NCI-H460 (cell line): ENCODE measurements at places on chromosomes 3 and 15. TPM values are rescaled to one million over a fixed set of nuclear protein-coding genes. Genes with fewer than 3 reads are reported as not detected.
A peak's percentile ranks its signal among the peaks of the same experiment; 100 is the strongest.

GRCh38 chr3:196813903-196814302 is 53.8 kb upstream of the SENP5 start:
- DNase-seq, result no peak

- DNase-seq, result no peak
Observed at GRCh38 chr3:9223672-9224071, 25.8 kb downstream of the SRGAP3 start.

DNA sequence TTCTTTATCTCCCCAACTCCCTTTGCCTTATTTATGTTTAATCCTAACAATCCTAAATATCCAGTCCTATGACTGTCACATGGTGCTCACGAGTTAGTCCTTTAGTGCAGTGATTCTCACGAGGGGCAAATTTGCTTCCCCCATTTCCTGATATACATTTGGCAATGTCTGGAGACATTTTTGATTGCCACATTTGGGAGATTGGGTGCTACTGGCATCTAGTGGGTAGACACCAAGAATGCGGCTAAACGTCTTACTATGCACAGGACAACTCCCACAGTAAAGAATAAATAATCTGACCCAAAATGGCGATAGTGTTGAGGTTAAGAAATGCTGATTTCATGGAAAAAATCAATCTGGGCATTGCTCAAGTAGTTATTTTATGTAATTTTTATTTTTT is 466.5 kb downstream of the ROBO2 start:
- no peak for DNase-seq

SATB1 gene
- total RNA-seq, result 0.89 and 2.3 TPM in 2 replicates

- DNase-seq, result no peak
Observed at GRCh38 chr15:89615135-89615534, 39.9 kb downstream of the TICRR start.

DNA sequence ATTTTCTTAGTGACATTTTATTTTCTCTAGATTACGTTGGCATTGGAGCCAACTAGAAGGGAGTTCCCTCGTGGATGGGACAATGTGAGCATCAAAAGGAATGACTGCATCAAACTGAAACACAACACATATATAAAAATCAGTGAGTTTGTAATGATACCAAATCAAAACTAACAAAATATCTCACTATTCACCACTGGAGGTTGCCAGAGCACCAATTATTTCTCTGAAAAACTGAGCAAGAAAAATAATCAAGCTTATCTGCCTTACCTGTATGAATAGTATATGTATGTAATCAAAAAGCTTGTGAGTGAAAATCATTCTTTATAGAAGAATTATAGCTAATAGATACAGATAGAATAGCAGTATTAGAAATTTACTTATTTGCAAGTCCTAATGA is 46.8 kb upstream of the OTOL1 start:
- no peak for DNase-seq

GRCh38 chr3:164235289-164236028 is 842.8 kb downstream of the SI start:
- no peak for DNase-seq

DNA sequence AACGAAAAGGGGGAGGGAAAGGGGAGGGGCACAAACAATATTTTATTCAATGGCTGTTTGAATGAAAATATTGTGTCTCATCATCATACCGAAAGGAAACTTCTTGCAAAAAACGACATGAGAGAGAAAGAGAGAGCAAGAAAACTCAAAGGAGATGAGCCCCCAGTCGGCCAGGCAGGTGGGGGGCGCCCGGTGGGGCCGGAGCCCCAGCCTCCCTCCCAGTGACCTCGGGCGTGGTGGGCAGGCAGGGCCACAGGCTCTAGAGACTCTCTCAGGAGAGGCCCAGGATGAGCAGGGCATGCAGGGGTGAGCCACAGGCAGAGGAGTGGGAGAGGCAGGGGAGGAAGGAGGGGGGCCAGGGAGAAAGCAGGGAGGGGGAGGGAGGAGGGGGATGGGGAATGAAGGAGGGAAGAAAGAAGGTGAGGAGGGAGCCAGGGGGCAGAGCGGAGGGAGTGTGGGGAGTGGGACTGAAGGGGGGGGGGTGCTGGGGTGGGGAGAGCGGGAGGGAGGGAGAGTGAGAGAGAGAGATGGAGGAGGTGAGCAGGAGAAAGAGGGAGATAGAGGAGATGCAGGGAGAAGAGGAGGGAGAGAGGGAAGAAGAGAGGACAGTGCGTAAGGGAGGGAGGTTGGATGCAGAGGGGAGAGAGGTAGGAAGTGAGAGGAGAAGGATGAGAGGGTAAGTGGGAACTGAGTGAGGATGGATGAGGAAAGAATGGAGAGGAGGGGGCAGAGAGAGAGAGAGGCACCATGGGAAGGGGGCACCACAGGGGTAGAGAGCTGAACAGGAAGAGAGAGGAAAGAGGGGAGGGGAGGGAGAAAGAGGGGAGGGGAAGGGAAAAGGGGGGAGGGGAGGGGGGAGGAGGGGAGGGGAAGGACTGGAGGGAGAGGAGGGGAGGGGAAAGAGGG is 14.1 kb upstream of the TMEM115 start:
- no peak for DNase-seq

EEFSEC gene
- 5.2 and 6.2 TPM in 2 replicates for total RNA-seq

DNA sequence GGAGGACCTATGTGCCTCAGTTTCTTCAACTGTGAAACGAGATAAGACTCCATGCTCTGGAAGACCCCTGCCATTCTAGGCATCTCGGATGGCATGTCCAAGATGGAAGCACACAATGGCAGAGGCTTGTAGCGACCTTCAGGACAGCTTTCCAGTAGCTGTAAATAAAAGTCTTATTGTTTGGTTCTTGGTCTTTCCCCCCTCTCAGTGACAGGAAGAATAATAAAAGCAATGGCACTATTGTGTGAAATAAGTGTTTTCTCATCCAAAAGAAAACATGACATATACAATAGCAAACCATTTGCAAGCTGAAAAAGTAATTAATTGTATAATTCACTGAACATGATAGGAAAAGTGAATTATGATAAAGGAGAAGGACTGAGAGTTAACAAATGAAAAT is 32.5 kb upstream of the CD47 start:
- DNase-seq, result no peak

THSD4 gene
- 20.0 and 21.7 TPM in 2 replicates for total RNA-seq

DNA sequence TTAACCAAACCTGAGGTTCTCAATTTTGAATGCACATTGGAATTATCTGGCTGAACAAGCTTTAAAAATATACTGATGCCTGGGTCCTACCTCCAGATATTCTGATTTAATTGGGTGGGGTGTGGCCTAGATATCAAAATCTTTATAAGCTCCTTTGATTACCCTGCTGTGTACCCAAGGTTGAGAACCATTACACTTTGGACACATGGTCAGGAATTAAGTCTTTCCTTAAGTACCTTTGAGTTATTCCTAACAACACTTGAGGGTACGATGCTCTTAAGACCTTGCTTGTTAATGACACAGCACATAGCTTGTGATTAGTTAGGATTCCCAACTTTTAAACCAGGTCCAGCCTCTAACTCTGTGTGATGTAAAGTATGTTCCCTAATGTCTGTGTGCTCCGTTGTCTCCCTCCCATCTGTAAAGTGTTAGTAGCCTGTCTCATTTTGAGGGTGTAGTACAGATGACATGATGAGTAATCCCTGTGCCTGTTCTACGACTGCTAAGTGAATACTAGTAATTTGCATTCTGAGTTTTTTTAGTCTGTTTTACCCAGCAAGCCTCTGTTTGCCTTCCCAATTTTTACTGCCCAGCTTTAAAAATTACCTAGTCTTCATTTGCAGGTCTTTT is 154.9 kb downstream of the KLHL25 start:
- no peak for DNase-seq

PSMA4 gene
- 265 and 307 TPM in 2 replicates for total RNA-seq

- DNase-seq, result no peak
Observed at GRCh38 chr3:39168156-39168780, 14.9 kb upstream of the CSRNP1 start.

GRCh38 chr3:174651951-174652350 is 207.2 kb upstream of the NAALADL2 start:
- DNase-seq, result no peak

- DNase-seq, result no peak
Observed at GRCh38 chr3:83816653-83817052, 1142.1 kb upstream of the CADM2 start.

DNAH12 gene
- not detected in 2 replicates for total RNA-seq

GRCh38 chr3:101219842-101220560 is 100.4 kb downstream of the IMPG2 start:
- no peak for DNase-seq

DNA sequence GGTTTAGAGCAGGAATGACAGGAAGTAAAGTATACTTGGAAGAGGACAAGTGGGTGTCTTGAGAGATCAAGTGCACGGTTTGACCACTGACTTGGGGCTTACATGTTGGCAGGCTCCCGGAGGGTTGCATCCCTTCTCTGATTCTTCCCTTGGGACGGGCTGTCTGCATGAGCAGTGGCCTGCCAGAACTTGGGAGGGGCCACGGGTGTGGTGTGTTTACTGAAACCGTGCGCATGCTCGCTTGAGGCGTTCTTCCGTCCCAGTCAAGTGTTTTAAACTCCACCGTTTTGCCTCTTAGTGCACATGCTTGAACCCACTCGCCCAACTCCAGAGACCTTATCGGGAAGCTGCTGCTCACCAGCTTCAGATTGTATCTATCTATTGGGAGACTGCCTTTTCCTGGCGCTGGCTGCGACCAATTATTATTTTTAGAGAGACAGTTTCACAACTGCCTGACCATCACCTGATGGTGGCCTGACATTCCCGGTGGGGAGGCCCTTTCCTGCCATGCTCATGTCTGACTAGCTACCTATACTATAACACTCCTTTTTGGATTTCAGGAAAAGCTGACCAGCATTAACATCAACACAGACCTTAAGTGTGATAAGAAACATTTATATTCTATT is 14.9 kb upstream of the C3orf22 start:
- peak; percentile 54 for DNase-seq

CCR8 gene
- not detected in 2 replicates for total RNA-seq

- no peak for DNase-seq
Observed at GRCh38 chr3:98259707-98260106, 4.3 kb upstream of the OR5H6 start.

DNA sequence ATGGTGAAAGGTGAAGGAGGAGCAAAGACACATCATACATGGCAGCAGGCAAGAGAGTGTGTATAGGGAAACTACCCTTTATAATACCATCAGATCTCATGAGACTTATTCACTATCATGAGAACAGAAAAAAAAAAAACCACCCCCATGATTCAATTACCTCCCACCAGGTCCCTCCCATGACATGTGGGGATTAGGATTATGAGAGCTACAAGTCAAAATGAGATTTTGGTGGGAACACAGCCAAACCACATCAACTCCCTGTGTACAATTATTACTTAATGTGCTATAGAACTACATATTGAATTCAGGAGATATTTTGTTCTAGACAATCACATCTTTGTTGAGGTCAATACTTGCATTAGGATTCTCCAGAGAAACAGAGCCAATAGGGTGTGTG is 313.4 kb downstream of the CNTN6 start:
- DNase-seq, result no peak

CACNA2D2 gene
- total RNA-seq, result 0.02 and 0.06 TPM in 2 replicates

DNA sequence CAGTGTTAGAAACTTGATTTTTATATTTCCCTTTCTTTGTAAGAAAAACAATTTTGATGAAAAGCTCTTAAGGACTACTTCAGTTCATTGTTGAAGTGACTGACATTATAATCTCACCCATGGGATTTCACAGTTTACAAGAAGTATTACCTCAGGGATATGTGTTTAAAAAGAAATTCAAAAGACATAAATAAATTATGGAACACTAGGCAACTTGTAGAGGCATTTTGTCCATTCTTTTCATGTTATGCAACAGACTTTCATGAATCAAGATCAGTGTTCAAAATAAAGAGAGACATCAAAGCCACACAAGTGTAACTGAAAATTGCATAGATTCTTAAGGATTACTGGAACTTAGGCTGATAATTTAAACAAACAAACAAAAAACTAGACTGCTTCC is 196.8 kb upstream of the AGTR1 start:
- DNase-seq, result no peak

- DNase-seq, result peak; percentile 64
Observed at GRCh38 chr3:190883973-190884832, 21.7 kb upstream of the GMNC start.

GAP43 gene
- 0.40 and 0.66 TPM in 2 replicates for total RNA-seq

DNA sequence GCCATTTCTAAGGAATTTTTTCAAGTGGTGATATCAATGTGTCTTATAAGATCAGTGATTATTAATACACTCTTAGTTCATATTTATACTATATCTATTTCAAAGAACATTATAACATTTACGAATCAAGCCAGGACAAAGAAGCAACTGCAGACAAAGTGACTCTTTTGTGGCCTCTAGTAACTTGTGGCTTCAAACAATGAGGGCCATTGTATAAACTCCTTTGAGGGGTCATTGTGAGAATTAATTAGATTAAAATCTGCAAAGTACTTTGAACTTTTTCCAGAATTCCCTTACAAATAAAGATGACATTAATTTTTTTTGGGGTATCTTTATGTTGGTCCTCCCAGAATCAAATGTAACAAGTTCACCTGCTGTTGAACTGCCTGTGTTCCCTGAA is 12.3 kb upstream of the SLC30A4 start:
- no peak for DNase-seq

MYL3 gene
- total RNA-seq, result not detected in 2 replicates

GRCh38 chr3:8491271-8492144 is 10.1 kb upstream of the LMCD1 start:
- DNase-seq, result no peak

- DNase-seq, result no peak
Observed at GRCh38 chr3:183548262-183548769, 7.2 kb downstream of the KLHL6 start.

DNA sequence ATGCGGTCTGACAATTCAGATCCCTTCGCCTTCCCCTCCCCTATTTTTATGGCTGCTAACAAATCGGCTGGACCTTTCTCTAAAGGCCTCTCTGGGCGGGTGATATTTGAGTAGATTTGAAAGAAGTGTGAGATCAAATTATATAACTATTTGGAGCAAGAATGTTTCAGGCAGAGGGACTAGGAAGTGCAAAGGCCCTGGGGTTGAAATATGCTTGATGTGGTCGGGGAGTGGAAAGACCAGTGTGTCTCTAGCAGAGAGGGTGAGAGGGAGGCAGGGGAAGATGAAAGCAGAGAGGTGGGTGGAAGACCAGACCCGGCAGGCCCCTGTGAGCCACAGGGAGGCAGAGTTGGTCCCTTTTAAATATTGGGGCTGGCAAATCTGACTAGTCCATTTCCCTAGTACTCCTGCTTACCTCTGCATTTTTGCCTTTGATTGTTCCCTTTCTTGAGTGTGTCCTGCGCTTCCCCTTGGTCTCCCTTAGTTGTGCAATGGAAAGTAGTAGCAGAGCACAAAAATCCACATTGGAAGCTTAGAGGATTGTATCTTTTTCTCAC is 32.3 kb downstream of the SLCO3A1 start:
- DNase-seq, result no peak

GRCh38 chr3:13457593-13457992 is 22.5 kb upstream of the HDAC11 start:
- no peak for DNase-seq

MUSTN1 gene
- total RNA-seq, result 0.67 and 1.9 TPM in 2 replicates

DNA sequence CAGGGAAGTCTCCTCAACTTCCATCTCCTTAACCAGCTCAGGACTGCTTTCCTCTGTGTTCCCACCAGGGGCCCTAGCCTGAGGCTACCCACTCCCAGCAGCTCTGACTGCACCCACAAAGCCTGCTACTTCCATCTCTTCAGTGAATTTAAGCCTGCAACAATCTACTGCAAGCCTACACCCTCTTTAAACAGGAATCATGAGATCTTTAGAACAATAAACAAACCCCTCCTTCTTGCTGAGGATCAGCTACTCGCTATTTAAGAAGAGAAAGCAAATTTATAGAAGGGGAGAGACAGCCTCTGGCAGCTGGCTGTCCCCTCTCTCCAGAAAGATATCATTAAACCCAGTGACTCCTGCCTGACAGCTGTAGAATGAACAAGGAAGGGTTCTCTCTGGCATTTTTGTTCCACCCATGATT is 51.9 kb downstream of the ARHGAP31 start:
- DNase-seq, result no peak

EPB42 gene
- total RNA-seq, result not detected in 2 replicates

ATP8B4 gene
- 2.8 and 4.2 TPM in 2 replicates for total RNA-seq
